ENCODE measurements at places on chromosomes 7 and 10. TPM values are rescaled to one million over a fixed set of nuclear protein-coding genes. Genes with fewer than 3 reads are reported as not detected.

Gene SUN3
- not detected for total RNA-seq

Gene C10orf105
- 0.05 TPM for total RNA-seq

Gene SLC16A9
- 0.89 TPM for total RNA-seq

Gene FANK1
- total RNA-seq = 0.51 TPM

Gene NUDT5
- total RNA-seq = 10.1 TPM

Gene SLIT1
- total RNA-seq = 0.08 TPM

Gene PLEKHS1
- total RNA-seq = not detected

Gene PTPRZ1
- 0.41 TPM for total RNA-seq
